ENCODE measurements at places on chromosomes 5 and 9. TPM values are rescaled to one million over a fixed set of nuclear protein-coding genes. Genes with fewer than 3 reads are reported as not detected.

CAVIN4 gene
- total RNA-seq: 1.00 TPM

MFAP3 gene
- total RNA-seq: 128 TPM

ARHGEF37 gene
- total RNA-seq: 2.0 TPM

TTC23L gene
- 2.2 TPM for total RNA-seq

CXCL14 gene
- total RNA-seq: not detected

CACNA1B gene
- total RNA-seq: 0.36 TPM

PCDHGB7 gene
- 3.7 TPM for total RNA-seq

ARID3C gene
- total RNA-seq: 0.15 TPM

SHB gene
- total RNA-seq: 29.0 TPM

DRD1 gene
- 0.34 TPM for total RNA-seq

Data from melanocyte of skin (primary cell).